ENCODE measurements at places on chromosomes 6 and 20.

DNA sequence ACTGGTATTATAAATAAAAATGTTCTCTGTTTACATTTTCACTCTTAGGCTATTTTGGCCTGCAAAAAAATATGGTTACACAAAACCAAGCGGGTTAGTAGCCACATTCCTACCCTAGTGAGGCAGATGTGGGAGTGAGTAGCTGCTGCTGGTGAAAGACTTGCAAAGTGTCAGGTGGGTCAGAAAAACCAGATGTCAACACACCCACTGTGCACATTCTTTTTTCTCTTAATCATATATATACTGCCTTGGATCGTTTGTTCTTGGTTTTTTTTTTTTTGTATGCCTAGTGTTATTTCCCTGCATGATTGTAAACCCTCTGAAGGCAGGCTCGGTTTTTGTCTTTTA, 68.0 kb upstream of the TFB1M start:
- no peak for DNase-seq

DNA sequence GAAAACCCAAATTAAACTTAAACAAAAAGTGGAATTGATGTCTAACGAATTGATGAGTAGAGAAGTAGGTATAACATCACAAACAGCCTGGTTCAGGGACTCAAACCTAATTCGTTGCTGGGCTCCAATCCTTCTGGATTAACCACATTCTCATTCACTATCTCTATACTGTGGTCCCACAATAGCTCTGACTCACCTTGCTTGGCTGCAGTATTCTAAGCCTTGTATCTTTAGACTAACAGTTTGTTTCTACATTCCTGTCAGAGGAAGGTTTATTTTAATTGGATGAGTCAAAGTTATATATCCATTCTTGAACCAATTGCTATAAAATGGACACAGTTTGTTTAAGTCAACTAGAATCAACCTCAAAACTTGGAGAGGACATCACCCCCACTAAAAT, 530.5 kb upstream of the PTCHD4 start:
- DNase-seq, result no peak

- DNase-seq, result no peak
These were observed 817.3 kb downstream of the BCKDHB start for GRCh38 chr6:80923816-80924215.

DNA sequence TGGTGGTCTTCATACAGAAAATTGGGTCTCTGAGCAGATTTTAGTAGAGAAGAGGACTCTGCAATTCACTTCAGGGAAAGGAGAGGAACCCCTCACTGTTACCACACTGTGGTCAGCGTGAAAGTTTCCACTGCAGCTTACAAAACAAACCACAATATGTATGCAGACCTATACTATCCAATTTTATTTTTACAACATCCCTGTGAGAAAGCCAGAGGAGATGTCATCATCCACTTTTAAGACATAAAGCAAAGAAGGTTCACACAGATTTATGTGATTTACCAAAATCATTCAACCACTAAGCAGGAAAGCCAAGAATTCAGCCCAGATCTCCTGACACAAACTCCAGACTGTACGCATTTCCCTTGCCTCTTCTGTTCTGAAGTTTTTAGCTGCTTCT, 442.4 kb downstream of the FRK start:
- DNase-seq, result no peak

DNA sequence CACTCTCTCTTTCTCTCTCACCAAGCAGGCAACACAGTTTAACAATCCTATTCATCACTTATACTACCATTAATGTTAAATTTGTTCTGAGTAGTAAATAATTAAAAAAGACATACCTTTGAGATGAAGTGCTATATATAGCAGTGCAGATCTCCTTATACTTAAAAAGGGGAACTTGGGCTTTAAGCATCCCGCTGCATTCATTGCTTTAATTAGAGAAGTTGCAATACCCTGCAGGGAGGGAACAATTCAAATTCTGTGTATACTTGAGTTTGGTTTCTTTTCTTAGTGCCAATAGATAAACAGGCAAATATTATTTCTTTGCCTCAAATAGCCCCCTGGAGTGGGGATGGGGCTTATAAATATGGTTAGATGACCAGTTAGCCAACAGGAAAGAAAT, 10.8 kb upstream of the ZBTB24 start:
- DNase-seq, result no peak

- DNase-seq, result no peak
These were observed 468.2 kb downstream of the PKHD1 start for GRCh38 chr6:51619042-51619799.

- DNase-seq, result no peak
These were observed 29.7 kb downstream of the COL12A1 start for GRCh38 chr6:75176076-75176582.

GRCh38 chr20:38165966-38166702, 1.1 kb upstream of the TGM2 start:
- no peak for DNase-seq

GRCh38 chr6:119022796-119023195, 55.7 kb downstream of the FAM184A start:
- DNase-seq, result no peak

DNA sequence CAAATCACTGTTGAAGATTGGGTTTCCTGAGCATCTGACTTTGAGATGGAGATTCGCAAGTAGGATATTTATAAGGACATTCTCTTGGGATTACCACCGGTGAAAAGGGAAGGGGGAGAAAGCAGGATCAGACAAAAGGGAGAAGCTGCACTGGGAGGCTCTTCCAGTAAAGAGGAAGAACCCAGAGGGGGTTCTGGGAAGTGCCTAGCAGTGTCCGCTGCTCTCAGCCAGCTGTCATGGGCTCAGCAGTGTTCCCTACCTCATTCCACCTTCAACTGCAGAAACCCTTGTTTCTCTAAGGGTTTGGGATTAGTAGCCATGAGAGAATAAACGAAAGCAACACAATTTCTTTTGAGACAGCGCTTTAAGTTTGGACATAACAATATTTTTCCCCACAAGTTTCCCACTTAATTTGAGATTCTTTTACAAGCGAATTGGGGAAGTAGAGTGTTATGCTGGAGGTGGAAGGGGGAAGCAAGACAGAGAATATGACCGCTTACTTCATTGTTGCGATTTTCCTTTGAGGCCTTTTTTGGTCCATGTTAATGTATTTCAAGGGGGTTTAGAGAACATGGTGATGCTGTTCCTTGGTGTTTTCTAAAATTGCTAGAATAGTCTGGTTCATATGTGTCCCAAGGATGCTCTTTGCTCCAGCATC, 154.5 kb upstream of the SCGN start:
- no peak for DNase-seq

GRCh38 chr6:112289038-112289566, 34.7 kb upstream of the LAMA4 start:
- no peak for DNase-seq

GRCh38 chr20:61789329-61789728, 276.4 kb downstream of the TAF4 start:
- no peak for DNase-seq

- DNase-seq, result no peak
These were observed 17.3 kb downstream of the PLN start for GRCh38 chr6:118565311-118565960.

- no peak for DNase-seq
These were observed 12.0 kb upstream of the ADGRF5 start for GRCh38 chr6:46933751-46934150.

DNA sequence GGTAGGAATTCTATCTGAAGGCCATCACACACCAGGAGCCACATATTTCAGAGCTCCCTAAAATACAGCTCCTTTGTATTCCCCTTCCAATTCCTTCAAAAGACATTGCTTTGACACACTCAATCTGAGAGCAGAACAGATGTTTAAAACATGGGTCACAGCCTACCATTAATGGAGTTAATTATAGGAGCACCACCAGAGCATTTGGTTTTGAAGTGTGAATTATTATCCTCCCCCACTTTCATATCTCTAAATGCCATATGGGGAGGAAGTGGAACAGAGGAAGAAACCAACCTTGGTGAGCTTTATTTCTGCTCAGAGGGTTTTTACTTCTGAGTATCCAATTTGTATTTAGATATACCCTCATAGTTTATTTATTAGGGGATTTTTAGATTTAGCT, 50.7 kb upstream of the TNFRSF21 start:
- no peak for DNase-seq

- no peak for DNase-seq
These were observed 88.0 kb upstream of the ADGRF1 start for GRCh38 chr6:47130086-47130485.

GRCh38 chr20:49983848-49984408, 1.1 kb downstream of the SNAI1 start:
- DNase-seq, result no peak

- DNase-seq, result no peak
These were observed 76.8 kb downstream of the SAMD5 start for GRCh38 chr6:147585256-147585655.

DNA sequence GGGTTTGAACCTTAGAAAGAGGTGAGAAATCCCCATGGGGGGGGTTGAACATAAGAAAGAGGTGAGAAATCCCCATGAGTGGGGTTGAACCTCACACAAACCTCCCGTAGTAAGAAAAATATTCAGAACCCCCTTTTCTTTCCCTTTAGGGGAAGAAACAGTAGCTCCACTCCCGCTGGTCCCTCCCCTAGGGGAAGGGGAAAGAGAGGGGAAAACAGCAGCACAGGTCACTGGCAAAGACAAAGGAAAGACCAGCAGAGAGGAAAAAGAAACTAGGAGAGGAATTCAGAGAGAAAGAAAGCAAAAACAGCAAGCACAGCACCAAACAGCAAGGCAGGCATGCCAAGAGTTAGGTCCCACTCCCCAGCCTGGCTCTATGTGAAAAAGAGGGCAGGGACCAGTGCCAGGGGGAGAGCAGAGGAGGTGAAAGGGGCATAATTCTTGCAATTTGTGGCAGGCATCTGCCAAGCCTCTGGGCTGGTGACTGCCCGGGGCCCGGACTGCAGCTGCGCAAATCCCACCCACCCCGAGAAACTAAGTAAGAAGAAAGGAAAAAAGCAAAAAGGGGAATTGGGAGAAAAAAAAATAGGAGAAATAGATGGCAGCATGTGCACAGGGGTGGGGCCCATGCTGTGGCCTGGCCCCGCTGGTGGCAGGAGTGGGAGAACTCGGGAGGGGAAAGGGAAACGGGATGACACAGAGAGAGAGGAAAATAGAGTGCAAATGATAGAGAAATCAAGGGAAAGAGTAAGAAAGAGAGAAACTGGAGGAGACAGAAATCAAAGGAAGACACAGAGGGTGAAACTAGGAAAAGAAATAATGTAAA, 15.1 kb upstream of the GOPC start:
- DNase-seq, result no peak

- no peak for DNase-seq
These were observed 257.8 kb downstream of the GMDS start for GRCh38 chr6:1987640-1988039.

- DNase-seq, result no peak
These were observed 39.6 kb upstream of the CD93 start for GRCh38 chr20:23125625-23126191.

DNA sequence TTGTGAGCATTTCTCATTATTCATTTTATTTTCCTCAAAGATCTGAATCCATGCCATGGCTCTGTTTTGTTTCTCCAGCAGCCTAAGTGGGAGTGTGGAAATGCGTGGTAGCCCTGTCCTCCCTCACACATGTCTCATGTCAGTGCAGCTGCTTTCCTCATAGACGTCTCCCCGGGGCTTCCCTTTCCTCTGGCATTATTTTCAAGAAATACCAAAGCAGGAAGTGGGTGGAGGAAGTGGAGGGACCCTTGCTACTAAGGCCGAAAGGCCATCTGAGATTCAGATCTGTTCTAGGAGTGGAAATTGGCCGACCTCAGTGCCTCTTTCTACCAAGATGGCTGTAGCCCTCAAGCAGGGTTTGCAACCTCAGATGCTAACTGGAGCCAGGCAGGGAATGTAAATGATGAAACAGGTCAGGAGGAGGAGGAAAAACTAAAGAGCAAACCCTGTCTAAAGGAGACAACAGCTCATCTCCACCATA, 420.9 kb upstream of the PLCB4 start:
- DNase-seq, result no peak

- DNase-seq, result no peak
These were observed 15.3 kb downstream of the MYH7B start for GRCh38 chr20:34970846-34971560.

GRCh38 chr20:775679-776135, 7.4 kb upstream of the SLC52A3 start:
- DNase-seq, result no peak

Measured in stimulated activated CD8-positive, alpha-beta memory T cell treated with anti-CD3 and anti-CD28 coated beads, Interleukin-15, amount 100 ng/mL, for 4 hours (primary cell).